ENCODE measurements at places on chromosomes 7 and 10.

- no peak for DNase-seq
These were observed 86.3 kb downstream of the FGFR2 start for GRCh38 chr10:121511943-121512342.

GRCh38 chr10:69494626-69495558 is 43.6 kb downstream of the TSPAN15 start:
- DNase-seq, result no peak

DNA sequence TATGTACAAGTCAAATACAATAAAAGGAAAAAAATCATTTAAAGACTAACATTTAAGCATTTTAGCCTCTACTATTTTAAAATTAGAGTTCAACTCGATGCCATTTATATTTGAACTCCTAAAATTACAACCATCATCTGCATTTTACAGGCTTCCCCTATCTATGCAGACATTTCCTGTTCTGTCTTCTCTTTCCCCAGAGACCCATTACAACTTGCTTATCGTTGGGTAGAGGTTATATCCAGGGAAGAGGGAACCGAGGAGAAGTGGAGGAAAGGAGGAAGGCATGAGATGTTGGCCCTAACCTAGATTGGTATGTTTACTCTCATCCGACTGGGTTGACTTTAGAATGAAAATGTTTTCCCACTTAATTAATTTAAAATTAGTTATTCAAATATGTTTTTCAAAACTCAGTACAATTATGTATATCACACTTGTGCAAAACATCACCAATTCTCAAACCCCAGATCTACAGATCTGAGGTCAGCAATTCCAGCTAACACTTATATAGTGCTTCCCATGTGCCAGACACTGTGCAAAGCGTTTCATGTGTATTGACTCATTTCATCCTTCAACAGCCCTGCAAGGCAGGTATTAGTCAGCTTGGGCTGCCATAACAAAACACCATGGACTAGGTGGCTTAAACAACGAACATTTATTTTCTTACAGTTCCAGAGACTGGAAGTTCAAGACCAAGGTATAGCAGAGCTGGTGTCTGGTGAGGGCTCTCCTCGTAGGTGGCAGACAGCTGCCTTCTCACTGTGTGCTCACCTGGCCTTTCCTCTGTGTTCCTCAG is 27.3 kb upstream of the HERPUD2 start:
- no peak for DNase-seq

DNA sequence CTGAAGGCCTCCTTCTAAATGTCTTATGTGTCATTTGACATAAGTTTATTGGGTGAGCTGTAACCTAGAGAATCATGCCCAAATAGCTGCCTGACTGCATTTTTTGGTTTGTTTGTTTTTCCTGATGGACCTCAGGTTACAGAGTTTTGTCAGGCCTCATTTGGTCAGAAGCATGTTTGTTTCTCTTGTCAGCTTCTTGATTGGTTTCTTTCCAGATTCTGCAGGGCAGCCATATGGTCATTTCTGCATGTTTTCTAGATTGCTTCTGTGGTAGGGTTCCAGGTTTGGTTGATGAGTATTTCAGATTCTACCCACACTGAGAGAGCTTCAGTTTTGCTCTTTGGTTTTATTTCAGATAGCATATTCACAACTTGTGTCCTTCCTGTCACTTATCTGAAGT is 28.0 kb downstream of the GLCCI1 start:
- DNase-seq, result no peak

DNA sequence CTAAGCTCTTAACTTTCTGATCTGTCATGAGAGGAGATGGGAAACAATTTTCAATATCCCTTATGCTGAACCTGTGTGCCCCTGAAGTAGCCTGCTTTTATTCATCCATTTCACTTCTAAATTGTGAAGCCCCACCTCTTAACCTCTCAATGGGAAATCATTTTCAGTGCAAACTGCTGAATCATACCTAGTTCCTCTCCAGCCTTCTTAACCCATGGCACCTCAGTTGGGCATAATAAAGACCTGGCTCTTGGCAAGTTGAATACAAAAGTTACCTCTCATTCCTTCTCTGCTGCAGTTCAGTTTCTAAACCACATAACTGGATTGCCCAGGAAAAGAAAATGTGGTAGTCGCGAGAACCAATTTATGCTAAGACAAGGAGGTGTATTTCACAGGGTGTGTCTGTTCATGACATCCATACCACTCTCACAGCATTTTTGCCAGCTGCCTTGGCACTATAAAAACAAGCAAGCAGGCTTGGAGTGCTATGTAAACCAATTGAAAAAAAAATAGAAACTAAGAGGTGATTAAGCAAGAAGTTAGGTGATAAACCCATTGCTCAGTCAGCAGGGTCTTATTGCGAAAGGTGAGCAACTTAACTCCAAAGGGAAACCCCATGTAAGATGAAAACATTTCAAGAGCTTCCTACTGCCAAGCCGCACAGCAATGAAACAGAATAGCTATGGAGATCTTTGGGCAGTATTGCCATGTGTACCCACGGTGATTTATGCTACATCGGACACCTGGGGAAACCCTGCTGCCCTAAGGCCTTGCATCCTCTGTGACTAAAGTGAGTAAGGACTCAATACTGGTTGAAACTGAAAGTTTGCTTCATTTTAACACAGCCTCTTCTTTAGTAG is 57.0 kb upstream of the DKK1 start:
- no peak for DNase-seq

- DNase-seq, result no peak
These were observed 6.6 kb upstream of the SGPL1 start for GRCh38 chr10:70809011-70809611.

DNA sequence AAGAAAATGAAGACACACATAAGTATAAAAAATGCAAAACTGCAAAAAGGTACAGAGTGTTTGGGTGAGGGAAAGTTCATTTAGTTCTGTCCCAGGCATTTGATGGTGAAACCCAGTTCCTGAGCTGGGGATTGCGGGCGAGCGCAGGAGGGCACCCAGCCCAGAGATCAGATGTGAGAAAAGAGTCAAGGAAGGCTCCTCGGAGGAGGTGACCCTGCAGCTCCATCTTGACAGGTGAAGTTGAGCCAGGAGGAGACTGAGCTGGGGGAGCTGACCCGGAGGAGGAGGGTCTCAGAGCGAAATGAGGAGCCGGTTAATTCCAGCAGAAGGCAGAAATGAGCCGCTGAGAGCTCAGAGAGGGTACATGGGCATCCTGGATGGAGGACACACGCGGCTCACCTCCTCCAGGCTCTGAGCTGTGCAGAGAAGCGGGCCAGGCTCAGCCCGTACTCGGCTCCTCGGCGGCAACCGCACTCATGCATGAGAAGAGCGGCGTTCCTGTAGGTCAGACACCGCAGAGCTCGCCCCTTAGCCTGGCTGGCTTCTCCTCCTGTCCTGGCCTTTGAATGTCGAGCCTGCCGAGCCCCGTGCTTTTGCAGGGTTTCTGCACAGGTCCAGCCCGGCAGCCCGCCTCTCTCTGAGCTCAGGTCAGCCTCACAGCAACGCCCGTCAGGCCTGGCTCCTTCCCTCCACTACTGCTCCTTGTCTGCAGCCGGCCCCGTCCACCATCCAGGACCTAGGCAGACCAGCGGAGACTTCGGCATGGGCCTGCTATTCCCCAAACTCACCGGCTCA is 9.5 kb upstream of the RAMP3 start:
- no peak for DNase-seq

DNA sequence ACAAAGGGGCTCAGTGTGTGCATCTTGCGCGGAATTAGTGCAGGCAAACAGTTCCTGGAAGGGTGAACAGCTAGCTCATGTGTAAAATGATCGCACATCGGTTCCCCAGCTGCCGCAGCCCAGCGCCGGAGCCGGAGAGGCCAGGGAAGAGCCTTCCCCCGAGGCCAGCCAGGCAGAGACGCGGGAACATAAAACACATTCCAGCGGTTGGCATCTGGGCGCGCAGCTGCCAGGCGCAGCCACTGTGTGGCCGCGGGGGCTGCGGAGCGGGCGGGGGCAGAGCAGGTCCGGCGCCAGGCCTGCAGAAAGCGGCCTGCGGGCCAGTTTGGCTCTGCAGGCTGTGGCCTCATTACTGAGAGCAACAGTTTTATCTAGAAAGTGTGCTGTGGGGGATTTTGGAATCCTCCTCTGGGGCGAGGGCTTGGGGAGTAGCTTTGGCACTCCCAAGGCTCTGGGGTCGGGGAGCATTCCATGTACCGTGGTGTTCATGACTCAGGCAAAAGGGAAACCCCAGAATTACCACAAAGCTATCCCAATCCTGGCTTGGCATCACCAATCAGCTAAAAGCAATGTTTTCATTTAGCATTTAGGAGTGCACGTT is 74.3 kb downstream of the SAMD9 start:
- DNase-seq, result no peak

DNA sequence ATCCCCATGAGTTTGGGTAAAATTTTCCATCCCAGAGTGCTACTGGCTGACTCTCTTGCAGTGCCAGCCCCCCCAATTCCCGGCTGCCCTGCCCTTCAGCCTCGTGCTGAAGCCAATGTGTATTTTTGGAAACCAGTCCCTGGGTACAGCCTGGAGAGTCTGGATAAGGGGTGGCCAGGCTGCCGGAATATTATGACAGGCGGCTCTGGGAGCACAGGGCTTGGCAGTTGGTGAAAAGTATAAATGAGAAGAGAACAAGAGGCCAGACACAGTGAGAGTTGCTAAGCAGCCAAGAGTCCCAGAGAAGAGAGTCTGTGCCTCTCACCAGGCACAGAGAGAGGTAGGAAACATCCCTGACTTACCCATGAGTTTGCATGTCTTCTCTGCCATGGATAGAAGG is 53.6 kb downstream of the TMEM130 start:
- no peak for DNase-seq

- no peak for DNase-seq
These were observed 105.0 kb upstream of the AGR3 start for GRCh38 chr7:16986755-16987154.

- DNase-seq, result no peak
These were observed 9.7 kb downstream of the PRLHR start for GRCh38 chr10:118585794-118586193.

GRCh38 chr10:68981074-68981473 is 7.5 kb upstream of the KIFBP start:
- no peak for DNase-seq

GRCh38 chr10:21808550-21808949 is 195.0 kb downstream of the DNAJC1 start:
- DNase-seq, result no peak

GRCh38 chr7:69781412-69781846 is 183.2 kb downstream of the AUTS2 start:
- DNase-seq, result no peak

DNA sequence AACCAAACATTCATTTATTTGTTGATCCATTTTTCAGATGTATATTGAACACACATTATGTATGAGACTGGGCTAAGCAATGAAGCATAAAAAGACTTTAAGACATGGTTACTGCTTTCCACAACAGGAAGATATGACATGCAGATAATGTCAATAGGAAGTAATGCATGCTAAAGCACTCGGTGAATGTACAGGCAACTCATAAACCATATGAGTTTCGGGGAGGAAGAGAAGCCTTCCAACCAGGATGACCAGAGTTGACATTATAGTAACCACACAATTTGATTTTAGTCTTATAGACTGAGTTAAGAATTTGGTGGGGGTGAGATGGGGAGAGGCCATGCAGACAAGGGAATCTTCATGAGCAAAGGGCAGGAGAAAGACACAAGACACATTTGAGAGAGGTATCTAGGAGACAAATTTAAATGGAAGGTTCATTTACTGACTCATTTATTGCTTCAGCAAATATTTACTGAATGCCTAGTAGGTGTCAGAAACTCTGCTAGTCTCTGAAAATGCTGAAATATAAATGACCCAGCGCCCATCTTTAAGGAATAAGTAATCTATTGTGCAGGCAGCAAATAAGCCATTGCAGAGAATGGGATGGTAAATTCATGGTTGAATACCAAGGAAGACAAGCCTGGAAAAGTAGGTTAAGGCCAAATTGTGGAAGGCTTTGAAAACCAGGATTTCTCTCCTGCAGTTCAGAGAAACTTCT is 19.0 kb upstream of the SLK start:
- DNase-seq, result no peak

DNA sequence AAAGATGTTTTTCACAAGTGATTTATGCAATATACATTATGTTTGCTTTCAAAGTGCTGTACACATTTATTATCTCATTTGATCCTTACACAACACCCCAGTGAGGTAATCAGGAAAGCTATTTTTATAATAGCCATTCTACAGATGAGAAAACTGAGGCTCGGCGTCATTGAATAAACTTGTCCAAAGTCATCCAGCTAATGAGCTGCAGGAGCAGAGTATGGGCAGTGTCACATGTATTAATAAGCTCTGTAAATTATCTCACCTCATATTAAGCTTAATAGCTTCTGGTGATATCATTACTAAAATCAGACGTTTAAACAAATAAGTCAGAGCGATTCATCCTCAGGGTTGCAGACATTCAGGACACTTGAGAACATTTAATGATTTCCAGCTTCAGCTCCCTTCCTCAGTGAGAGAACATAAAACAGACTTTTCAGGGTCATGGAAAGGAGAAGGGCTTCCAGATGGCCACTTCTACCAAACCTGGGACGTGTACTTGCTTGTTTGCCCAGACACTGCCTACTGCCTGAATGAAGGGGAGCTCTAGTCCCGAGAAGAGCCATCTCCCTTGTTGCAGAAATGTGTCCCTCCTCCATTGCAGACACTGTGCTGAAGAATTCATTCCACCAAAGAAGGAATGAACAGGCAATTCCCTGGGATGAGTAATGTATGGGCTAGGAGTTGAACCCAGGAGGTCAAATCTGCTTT is 20.5 kb upstream of the FZD1 start:
- DNase-seq, result no peak

GRCh38 chr7:135758531-135758932 is 9.9 kb upstream of the FAM180A start:
- DNase-seq, result no peak

- DNase-seq, result no peak
These were observed 91.1 kb downstream of the CPED1 start for GRCh38 chr7:121079425-121080169.

- DNase-seq, result peak; percentile 46
These were observed 627 bp downstream of the DUSP5 start for GRCh38 chr10:110498087-110498981.

GRCh38 chr10:99742254-99742653 is 10.2 kb downstream of the CUTC start:
- DNase-seq, result no peak

DNA sequence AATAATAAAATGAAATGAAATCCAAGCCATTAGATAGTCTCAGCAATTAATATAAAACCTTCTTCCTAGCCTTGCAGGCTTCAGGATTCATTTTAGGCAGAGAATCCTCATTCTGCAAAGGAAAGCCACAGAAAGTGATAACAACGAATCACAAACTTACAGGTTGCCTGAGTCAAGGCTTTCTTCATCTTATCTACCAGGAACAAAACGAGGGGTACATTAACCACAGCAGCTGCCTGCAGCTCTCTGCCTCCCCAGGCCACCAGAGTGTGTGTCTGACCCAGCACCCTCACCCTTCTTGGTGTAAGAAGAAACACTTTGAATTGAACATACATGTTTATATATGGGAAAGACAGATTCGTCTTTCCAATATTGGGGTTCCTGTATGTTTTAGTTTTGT is 12.5 kb upstream of the TNS3 start:
- no peak for DNase-seq
